ENCODE measurements at places on chromosomes 13 and 19.

- no peak for DNase-seq
Observed at GRCh38 chr19:30530751-30531150, 158.6 kb downstream of the ZNF536 start.

- no peak for DNase-seq
Observed at GRCh38 chr13:61778531-61778930, 362.9 kb upstream of the PCDH20 start.

GRCh38 chr19:778910-779653 lies 18.2 kb upstream of the PTBP1 start:
- no peak for DNase-seq

GRCh38 chr13:43260999-43261398 lies 237.6 kb downstream of the DNAJC15 start:
- no peak for DNase-seq

GRCh38 chr19:42132851-42133528 lies 744 bp upstream of the POU2F2 start:
- peak; percentile 33 for DNase-seq

Measured in SHP77 treated with DMSO at 0.1 percent for 48 hours (cell line).